Vagina (tissue), 2 donors: ENCODE measurements at places on chromosomes 7 and 10.

- no peak for DNase-seq
Observed at GRCh38 chr7:130145424-130146100, 59.6 kb downstream of the TMEM209 start.

GRCh38 chr7:127899411-127899810 lies 131.8 kb downstream of the LRRC4 start:
- DNase-seq = no peak

GRCh38 chr10:112643600-112644264 lies 196.7 kb downstream of the VTI1A start:
- no peak for DNase-seq

GRCh38 chr10:45443101-45444009 lies 69.3 kb downstream of the ALOX5 start:
- DNase-seq = no peak

DNA sequence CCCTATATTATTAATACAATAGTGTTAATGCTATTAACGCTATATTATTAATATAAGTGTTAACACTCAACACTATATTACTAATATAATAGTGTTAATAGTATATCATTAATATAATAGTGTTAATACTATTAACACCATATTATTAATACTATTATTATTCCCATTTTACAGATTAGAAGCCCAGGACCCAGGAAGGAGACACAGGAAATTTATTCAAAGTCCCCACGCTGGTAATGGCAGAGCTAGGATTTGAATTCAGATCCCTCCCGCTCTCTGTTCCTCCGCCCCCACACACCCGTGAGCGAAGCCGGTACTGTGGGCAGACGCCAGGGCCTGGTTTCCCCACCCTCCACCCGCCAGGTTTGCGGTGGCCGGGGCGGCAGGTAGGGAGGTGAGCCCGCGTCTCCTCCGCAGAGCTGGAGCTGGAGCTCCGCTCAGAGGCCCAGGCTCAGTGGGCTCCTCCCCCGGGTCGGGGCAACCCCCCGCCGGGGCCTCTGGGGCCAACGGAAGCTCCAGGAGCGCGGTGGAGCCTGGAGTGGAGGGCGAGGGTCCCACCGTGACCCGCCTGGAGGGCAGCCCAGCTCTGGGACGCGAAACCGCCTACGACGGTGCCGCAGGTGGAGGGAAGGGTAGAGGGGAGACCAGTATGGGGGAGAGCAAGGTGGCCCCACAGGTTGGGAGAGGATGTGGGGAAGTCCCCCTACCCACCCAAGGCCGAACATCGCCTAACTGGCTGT lies at the start of gene TMEM225B:
Gene TMEM225B, plus strand, starts transcription at position 506 of the 740 bp plus-strand sequence. CDS start 6,122 bp downstream, outside the sequence.
- DNase-seq = no peak

DNA sequence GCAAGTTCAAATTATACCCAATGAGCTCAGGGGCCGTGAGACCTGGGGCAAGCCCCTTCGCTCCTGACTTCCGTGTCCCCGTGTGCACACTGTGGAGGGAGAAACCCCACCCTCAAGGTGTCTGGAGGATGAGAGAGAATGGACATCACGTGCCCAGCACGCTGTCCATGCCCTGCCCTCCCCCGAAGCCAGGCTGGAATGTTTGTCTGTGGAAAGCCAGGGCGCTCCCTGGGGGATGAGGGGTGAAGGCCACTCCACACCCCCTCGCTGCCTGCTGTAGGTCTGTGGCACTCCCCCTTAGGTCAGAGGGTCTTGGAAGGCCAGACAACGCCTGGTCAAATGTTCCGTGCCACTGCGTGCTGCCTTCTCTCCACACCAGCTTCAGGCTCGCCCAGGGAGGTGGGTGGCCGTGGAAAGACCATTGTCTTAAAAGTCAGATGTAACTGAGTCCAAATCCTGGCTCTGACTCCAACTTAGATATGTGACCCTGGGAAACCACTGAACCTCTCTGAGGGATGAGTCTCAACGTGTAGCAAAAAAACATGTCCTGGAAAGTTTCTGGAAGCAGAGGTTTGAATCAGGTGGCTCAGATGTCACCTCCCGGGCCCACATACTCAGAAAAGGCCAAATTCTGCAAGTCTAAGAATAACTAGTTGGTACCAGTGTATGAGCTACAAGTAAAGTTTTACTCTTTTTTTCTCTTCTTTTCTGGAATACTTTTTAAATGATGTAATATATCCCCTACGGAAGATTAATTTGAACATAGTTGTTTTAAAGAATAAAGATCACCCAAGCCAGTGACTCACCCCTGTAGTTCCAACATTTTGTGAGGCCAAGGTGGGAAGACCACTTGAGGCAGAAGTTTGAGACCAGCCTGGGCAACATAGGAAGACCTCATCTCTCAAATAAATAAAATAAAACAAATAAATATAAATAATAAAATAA lies 24.9 kb downstream of the RCC1L start:
- DNase-seq = no peak

DNA sequence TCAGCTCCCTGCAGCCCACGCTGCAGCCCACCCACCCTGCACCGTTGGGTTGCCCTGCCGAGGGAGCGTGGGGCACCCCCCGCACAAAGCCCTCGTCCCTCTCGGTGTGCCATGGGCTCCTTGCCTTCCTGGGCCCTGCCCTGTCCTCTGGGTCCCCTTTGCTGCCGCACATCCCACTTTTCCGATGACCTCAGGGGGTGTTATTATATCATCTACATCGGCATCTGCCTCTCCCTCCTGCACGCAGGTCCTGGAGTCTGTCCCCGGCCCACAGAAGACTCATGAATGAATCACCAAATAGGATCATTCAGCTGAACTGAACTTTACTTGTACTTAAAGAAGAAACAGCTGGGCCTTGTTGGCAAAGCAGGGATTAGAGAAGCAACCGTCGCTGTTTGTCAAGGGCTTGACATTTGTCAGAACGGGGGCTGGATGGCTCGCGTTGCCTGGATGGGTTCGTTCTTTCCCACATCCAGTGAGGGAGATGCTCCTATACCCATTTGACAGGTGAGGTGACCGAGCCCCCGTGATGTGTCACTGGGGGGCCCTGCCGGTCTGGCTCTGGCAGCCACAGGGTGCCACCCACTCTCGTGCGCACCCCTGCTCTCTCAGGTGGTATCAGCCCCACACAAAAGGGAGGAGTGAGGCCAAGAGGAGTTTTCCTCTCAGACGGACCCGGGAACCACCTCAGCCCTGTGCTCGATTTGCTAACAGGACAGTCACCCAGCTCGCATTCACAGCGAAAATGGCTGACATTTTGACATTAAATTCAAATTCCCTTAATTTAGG lies 58.6 kb upstream of the EBF3 start:
- DNase-seq = no peak

DNA sequence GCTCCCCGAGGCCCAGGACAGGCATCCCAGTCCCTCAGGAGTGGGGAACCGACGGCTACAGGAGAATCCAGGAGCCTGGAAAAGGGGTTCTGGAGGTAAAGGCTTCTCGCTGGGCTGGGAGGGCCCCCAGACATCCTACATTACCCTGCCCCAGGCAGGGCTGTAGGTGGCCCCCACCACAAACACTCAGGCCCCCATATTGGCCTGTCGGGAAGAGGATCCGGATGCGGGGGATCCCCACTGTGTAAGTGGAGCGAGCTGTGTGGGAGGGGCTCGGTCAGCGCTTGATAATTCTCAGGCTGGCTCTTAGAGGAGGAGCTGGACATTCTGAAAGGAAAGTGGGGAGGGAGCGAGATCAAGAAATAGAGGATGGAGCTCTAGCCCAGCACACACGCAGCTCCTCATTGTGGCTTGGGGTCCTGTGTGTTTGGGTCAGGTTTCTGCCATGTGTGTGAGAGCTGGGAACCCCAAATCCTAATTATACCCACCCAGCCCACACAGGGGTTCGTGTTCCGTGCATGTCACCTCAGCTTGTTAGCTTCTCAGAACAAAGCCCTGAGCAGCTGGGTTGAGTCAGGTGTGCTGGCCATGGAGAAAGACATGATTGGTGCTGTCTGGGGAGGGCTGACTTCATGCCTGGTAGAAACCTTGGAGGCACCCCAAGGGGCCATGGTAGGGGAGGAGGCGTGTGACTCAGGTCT lies 49.4 kb downstream of the ZNF467 start:
- no peak for DNase-seq

- DNase-seq = no peak
Observed at GRCh38 chr10:99467236-99467999, 37.0 kb upstream of the GOT1 start.
